Adrenal gland (tissue), 19 donors: ENCODE measurements at places on chromosomes 5 and 9. TPM values are rescaled to one million over a fixed set of nuclear protein-coding genes. Genes with fewer than 3 reads are reported as not detected.
A peak's percentile ranks its signal among the peaks of the same experiment; 100 is the strongest.

FBXW2 gene
- total RNA-seq = 81.4 TPM

KIF4B gene
- not detected for total RNA-seq

GRCh38 chr9:89755821-89756220 lies 151.0 kb downstream of the GADD45G start:
- H3K4me3 ChIP-seq = no peak overlapping the region
- H3K36me3 ChIP-seq = no peaks in the 10 kb centered on the region
- no peak for DNase-seq
- H3K27ac ChIP-seq = no peak overlapping the region

- no peak for DNase-seq
- peak overlapping the region; percentile 45 for H3K27ac ChIP-seq
These were observed 4.3 kb downstream of the ATP6V1G1 start for GRCh38 chr9:114591849-114592248.

GRCh38 chr5:116575326-116576052 lies 866 bp upstream of the SEMA6A start:
- H3K36me3 ChIP-seq = no peaks in the 10 kb centered on the region
- H3K4me3 ChIP-seq = peak overlapping the region; percentile 92
- H3K4me1 ChIP-seq = peaks cover 14% of the 10 kb centered on the region
- H3K27me3 ChIP-seq = no peaks in the 10 kb centered on the region
- DNase-seq = peak; percentile 50

DNA sequence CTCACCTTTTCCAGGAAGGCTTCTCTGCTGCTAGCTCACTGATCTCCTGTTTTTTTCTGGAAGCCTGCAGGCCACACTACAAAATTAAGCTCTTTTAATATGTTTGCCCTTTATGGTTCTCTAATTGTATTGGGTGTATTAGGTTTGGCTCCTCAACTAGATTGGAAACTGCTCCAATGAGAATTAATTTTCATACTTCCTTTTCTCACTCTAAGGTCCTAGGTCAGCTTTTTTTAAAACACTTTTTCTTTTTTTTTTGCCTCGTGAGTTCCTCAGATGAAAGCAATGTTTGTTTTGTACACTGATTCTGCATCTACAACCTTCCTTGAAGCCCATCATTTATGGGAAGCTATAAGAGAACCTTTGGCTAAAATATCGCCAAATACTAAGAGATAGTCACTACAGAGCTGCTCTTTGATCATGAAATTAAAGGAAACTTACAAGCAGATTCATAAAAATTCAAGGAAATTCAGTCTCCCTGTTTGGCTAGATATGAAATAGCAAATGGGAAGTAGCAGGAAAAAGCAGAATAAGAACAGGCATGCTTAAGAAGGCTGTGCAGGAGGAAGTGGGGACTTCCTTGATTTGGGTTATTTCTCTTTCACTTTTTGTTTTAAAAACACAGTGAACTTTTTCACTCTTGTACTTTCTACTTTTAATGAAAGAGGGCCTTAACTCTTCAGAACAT lies 55.2 kb upstream of the FYB1 start:
- H3K4me1 ChIP-seq = no peaks in the 10 kb centered on the region
- no peak for DNase-seq
- no peak overlapping the region for H3K27ac ChIP-seq
- no peaks in the 10 kb centered on the region for H3K27me3 ChIP-seq
- no peak overlapping the region for H3K4me3 ChIP-seq

DNA sequence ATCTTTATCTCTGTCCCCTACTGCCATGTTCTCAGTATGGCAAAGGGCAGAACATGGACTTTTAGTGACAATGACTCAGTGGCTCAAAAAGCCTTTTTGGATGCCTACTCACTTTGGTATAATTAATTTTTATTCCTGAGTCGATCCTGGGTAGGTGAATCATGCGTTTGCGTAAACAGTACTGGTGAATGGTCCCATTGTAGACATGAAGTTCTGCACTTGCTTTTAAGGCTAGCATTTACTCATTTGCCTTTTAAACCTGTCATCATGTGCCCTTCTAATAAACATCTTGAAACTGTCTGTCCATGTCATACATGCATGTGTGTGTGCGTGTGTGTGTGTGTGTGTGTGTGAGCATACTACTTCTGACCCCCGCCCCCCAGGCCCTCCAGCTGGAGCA lies 223.0 kb downstream of the AUH start:
- H3K4me3 ChIP-seq = no peak overlapping the region
- no peaks in the 10 kb centered on the region for H3K27me3 ChIP-seq
- H3K36me3 ChIP-seq = no peaks in the 10 kb centered on the region
- H3K4me1 ChIP-seq = no peaks in the 10 kb centered on the region

GRCh38 chr9:13228431-13228830 lies 51.1 kb downstream of the MPDZ start:
- H3K27me3 ChIP-seq = no peaks in the 10 kb centered on the region
- no peak overlapping the region for H3K4me3 ChIP-seq
- H3K27ac ChIP-seq = no peak overlapping the region
- no peak for DNase-seq
- H3K4me1 ChIP-seq = no peaks in the 10 kb centered on the region

- no peak overlapping the region for H3K27ac ChIP-seq
- no peaks in the 10 kb centered on the region for H3K4me1 ChIP-seq
- no peaks in the 10 kb centered on the region for H3K36me3 ChIP-seq
- no peak overlapping the region for H3K4me3 ChIP-seq
- DNase-seq = no peak
These were observed 126.2 kb downstream of the BASP1 start for GRCh38 chr5:17343675-17344074.
